Mucosa of gallbladder (tissue), 1 donor: ENCODE measurements at places on chromosomes 7 and 10. TPM values are rescaled to one million over a fixed set of nuclear protein-coding genes. Genes with fewer than 3 reads are reported as not detected.

ARHGAP12 gene
- total RNA-seq, result 43.0 TPM

FFAR4 gene
- 6.1 TPM for total RNA-seq

ADAM12 gene
- total RNA-seq, result 2.1 TPM

GPR85 gene
- total RNA-seq, result 0.69 TPM

DEPP1 gene
- 45.8 TPM for total RNA-seq

SLC25A13 gene
- 35.2 TPM for total RNA-seq

TUBB8 gene
- not detected for total RNA-seq

NUDCD3 gene
- 122 TPM for total RNA-seq

EBLN1 gene
- not detected for total RNA-seq

NPS gene
- not detected for total RNA-seq
